ENCODE measurements at places on chromosomes 7 and 10. TPM values are rescaled to one million over a fixed set of nuclear protein-coding genes. Genes with fewer than 3 reads are reported as not detected.

DNA sequence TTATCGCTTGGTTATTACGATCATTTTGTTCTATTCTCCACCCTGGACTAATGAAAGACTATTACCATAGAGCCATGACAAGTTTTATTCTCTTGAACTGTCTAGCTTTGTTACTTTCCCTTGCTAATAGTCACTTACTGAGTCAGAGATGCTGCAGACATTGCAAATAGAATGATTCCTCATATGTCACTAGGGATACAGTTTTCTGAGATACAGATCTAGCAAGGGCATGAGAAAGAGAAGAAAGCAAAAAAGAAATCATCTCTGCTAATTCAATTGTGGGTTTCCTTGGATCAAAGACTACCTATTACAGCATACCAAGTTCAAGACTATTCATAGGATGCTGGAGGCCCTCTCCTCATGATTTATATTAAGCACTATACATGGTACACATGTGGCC lies 204.3 kb downstream of the MBL2 start:
- no peak for DNase-seq
- no peaks in the 10 kb centered on the region for H3K4me1 ChIP-seq
- no peak overlapping the region for H3K27ac ChIP-seq

DNA sequence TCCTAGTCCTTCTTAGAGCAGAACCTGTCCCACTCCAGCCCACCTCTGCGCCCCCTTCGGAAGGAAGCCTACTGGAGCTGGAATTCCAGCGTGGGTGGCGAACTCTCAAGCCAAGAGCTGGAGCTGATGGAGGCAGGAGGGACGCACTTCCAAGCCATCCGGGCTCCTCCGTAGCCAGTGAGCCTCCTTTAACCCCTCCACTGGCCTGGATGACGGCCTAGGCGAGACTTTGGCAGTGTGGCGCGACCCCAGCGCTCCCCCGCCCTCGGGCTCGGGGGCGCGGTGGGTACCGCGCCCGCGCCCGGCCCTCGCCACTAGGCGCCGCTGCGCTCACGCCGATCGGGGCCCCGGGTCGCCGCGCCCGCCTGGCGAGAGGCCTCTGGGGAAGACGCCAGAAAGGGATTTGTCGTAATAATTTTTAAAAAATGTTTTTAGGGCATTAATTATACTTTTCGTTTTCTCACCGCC lies 5.1 kb upstream of the EMX2 start:
- H3K27me3 ChIP-seq, result peaks cover 93% of the 10 kb centered on the region
- H3K27ac ChIP-seq, result no peak overlapping the region
- peak; percentile 49 for DNase-seq
- peaks cover 12% of the 10 kb centered on the region for H3K4me1 ChIP-seq

The SUGCT gene
- 2.3 TPM for total RNA-seq

DNA sequence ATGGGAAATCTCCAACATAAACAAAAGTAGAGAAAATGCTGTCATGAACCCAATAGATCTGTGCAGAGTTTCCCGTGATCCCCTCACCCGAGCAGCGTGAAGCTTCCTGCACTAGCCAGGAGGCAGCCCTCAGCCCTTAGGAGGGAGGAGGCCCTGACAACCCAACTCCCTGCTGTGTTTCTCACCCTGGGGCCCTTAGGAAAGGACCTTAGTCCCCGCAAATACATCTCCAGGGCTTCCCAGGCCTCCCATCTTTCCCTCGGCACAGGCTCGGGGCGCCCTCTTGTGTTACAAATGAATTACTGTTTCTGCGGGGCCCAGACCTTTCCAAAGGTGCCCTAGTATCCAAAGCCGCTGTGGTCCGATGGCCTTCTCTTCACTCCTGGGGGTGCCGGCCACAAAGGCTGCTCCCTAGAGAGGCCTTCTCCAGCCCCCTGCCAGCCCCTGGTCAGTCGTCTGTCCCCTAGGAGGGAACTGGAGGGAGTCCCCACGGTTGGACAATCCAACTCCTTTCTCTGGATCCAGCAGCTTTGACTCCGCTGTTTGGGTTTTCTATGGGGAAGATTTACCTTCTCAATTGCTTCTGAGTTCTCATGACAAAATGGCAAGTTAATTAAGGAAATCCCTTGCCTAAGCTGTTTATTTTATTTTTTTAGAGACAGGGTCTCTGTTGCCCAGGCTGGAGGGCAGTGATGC lies 49.9 kb upstream of the SH2B2 start:
- peaks cover 3% of the 10 kb centered on the region for H3K36me3 ChIP-seq
- H3K4me3 ChIP-seq, result no peak overlapping the region
- no peak overlapping the region for H3K27ac ChIP-seq
- peak; percentile 30 for DNase-seq

The MSMB gene
- total RNA-seq, result not detected

- H3K27ac ChIP-seq, result no peak overlapping the region
- no peak for DNase-seq
- H3K4me3 ChIP-seq, result no peak overlapping the region
- peaks cover 60% of the 10 kb centered on the region for H3K36me3 ChIP-seq
- peaks cover 20% of the 10 kb centered on the region for H3K4me1 ChIP-seq
Observed at GRCh38 chr10:6236349-6237198, 33.8 kb downstream of the PFKFB3 start.

GRCh38 chr10:121294630-121295029 lies 303.6 kb downstream of the FGFR2 start:
- no peak overlapping the region for H3K27ac ChIP-seq
- DNase-seq, result no peak

DNA sequence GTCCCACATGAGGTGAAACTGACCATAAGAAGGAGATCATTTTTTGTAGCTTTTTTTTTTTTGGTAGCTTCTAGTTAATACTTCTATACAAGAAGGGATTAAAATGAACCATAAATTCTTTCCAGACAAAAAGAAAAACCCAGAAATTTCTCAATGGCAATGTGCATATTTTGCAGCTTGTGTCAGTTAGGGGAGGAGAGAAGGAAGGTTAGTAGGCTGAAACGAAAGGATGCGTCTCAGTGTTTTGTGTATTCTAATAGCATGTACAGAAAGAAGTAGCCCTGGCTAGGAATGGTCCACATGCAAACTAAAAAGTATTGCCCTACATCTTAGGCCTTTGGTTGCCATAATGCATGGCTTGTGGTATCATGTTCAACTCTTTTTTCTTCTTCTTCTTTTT lies 90.6 kb downstream of the CACNB2 start:
- no peaks in the 10 kb centered on the region for H3K27me3 ChIP-seq
- no peaks in the 10 kb centered on the region for H3K36me3 ChIP-seq
- no peak overlapping the region for H3K27ac ChIP-seq
- DNase-seq, result no peak
- no peaks in the 10 kb centered on the region for H3K4me1 ChIP-seq

GRCh38 chr7:4998910-4999309 lies 39.9 kb upstream of the MMD2 start:
- no peaks in the 10 kb centered on the region for H3K27me3 ChIP-seq
- peaks cover 14% of the 10 kb centered on the region for H3K4me1 ChIP-seq
- no peak for DNase-seq
- no peak overlapping the region for H3K4me3 ChIP-seq
- H3K36me3 ChIP-seq, result peaks cover 21% of the 10 kb centered on the region

GRCh38 chr7:148394582-148394981 lies 196.0 kb upstream of the C7orf33 start:
- no peaks in the 10 kb centered on the region for H3K36me3 ChIP-seq
- no peak overlapping the region for H3K27ac ChIP-seq
- no peak overlapping the region for H3K4me3 ChIP-seq
- peaks cover 37% of the 10 kb centered on the region for H3K27me3 ChIP-seq

The POLL gene
- total RNA-seq, result 28.6 TPM

DNA sequence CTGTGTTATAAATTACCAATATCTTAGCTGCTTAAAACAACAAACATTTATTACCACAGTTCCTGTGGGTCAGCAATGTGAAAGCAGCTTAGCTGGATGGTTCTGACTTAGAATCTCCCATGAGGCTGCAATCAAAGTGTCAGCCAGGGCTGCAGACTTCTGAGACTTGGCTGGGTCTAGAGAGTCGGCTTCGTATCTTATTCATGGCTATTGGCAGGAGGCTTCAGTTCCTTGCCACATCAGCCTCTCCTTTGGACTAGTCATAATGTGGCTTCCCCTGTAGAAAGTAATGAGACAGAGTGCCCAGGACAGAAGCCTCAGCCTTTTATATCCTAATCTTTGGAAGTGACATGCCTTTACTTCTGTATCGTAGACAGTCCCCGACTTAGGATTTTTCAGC lies 27.3 kb downstream of the RALA start:
- H3K27ac ChIP-seq, result no peak overlapping the region
- no peak for DNase-seq
- H3K4me1 ChIP-seq, result peaks cover 41% of the 10 kb centered on the region
- H3K36me3 ChIP-seq, result peaks cover 37% of the 10 kb centered on the region
- H3K27me3 ChIP-seq, result no peaks in the 10 kb centered on the region

GRCh38 chr10:82811621-82812020 lies 936.6 kb downstream of the NRG3 start:
- no peaks in the 10 kb centered on the region for H3K36me3 ChIP-seq
- H3K4me1 ChIP-seq, result no peaks in the 10 kb centered on the region
- H3K27ac ChIP-seq, result no peak overlapping the region
- DNase-seq, result no peak
- no peak overlapping the region for H3K4me3 ChIP-seq

DNA sequence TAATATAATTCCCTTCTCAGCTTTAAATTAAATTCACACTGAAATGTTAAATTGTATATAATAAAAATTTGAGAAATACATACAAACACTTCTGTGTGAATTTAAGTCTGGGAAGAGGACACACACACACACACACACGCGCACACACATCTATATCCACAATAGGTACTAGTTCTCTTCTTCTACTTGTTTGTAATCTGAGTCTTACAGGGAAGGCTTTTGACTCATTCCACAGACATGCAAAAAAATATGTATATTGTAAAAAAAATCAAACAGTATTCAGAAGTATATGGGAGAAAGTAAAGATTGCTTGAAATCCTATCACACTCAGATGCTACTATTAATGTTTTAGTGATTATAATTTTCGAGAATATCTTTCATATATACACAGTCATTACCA lies 276.2 kb downstream of the MDFIC start:
- no peak overlapping the region for H3K4me3 ChIP-seq
- H3K27ac ChIP-seq, result no peak overlapping the region
- no peaks in the 10 kb centered on the region for H3K36me3 ChIP-seq
- no peak for DNase-seq

The FFAR4 gene
- total RNA-seq, result not detected

The CEP55 gene
- 52.0 TPM for total RNA-seq

GRCh38 chr10:132420469-132420980 lies 23.5 kb downstream of the PWWP2B start:
- H3K4me3 ChIP-seq, result no peak overlapping the region
- H3K27me3 ChIP-seq, result no peaks in the 10 kb centered on the region
- DNase-seq, result no peak
- H3K27ac ChIP-seq, result peak overlapping the region; percentile 62
- H3K36me3 ChIP-seq, result no peaks in the 10 kb centered on the region

The FAM25G gene
- not detected for total RNA-seq

DNA sequence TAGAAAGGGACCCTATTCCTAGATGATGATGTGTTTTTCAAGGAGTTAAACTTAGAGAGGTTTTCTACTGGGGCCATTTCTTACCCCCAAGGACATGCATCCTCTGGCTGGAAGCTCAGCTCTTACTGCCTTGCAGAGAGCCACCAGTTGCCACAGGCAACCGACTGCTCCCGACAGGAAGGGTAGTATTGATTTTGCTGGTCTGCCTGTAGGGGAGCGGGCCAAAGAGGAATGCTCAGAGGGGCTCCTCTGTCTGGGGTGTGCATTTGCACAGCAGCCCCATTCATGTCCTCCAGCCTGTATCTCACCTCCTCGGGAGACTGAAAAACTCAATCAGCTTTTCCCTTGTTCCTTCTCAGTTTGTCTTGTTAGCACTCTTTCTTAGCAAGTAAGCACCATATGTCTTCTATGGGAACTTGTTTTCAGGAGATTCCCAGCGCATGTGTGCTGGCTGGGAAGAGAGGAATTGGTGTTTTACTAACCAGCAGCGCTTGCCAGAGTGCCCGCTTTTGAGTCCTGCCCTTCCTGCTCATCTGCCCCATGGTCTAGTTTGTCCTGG lies 739.0 kb upstream of the GALNT17 start:
- H3K27me3 ChIP-seq, result no peaks in the 10 kb centered on the region
- H3K4me1 ChIP-seq, result no peaks in the 10 kb centered on the region
- no peak overlapping the region for H3K4me3 ChIP-seq
- no peak for DNase-seq
- H3K36me3 ChIP-seq, result no peaks in the 10 kb centered on the region

The FANK1 gene
- 0.92 TPM for total RNA-seq

GRCh38 chr10:26384600-26384999 lies 53.5 kb upstream of the APBB1IP start:
- H3K4me1 ChIP-seq, result peaks cover 3% of the 10 kb centered on the region
- no peak for DNase-seq
- H3K27me3 ChIP-seq, result no peaks in the 10 kb centered on the region
- no peak overlapping the region for H3K4me3 ChIP-seq

- H3K27ac ChIP-seq, result no peak overlapping the region
- DNase-seq, result no peak
- no peak overlapping the region for H3K4me3 ChIP-seq
- H3K36me3 ChIP-seq, result peaks cover 62% of the 10 kb centered on the region
- H3K4me1 ChIP-seq, result peaks cover 20% of the 10 kb centered on the region
Observed at GRCh38 chr7:148835854-148836253, 48.2 kb downstream of the EZH2 start.

GRCh38 chr7:23469961-23470250 lies 385 bp downstream of the IGF2BP3 start:
- H3K27ac ChIP-seq, result peak overlapping the region; percentile 48
- H3K27me3 ChIP-seq, result peaks cover 84% of the 10 kb centered on the region
- peaks cover 1% of the 10 kb centered on the region for H3K36me3 ChIP-seq
- peak overlapping the region; percentile 86 for H3K4me3 ChIP-seq
- DNase-seq, result no peak

The SEMA3E gene
- total RNA-seq, result not detected

The INTS15 gene
- total RNA-seq, result 35.0 TPM

DNA sequence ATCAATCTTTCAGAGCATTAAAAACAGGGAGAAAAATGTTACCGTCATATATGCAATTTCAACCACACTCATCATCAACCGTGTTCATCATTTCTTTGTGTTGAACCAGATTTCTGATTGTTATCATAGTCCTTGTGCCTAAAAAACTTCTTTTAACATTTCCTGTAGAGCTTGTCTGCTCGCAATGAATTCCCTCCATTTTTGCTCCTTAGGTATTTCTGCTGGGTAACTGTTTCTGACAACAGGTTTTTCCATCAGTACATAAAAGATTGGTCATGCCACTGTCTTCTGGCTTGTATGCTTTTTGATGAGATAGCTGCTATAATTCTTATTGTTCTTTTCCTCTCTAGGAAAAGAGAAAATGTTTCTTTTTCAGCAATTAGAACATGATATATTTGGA lies 8.6 kb upstream of the RBM33 start:
- H3K36me3 ChIP-seq, result peaks cover 17% of the 10 kb centered on the region
- no peak overlapping the region for H3K4me3 ChIP-seq
- H3K27ac ChIP-seq, result no peak overlapping the region

GRCh38 chr10:104424719-104425118 lies 71.1 kb downstream of the CFAP58 start:
- DNase-seq, result no peak
- H3K27ac ChIP-seq, result no peak overlapping the region
- no peaks in the 10 kb centered on the region for H3K27me3 ChIP-seq
- H3K4me3 ChIP-seq, result no peak overlapping the region
- H3K4me1 ChIP-seq, result no peaks in the 10 kb centered on the region
- no peaks in the 10 kb centered on the region for H3K36me3 ChIP-seq

The NEBL gene
- 0.82 TPM for total RNA-seq

GRCh38 chr7:17556247-17556956 lies 257.9 kb downstream of the AHR start:
- no peaks in the 10 kb centered on the region for H3K4me1 ChIP-seq
- no peak overlapping the region for H3K27ac ChIP-seq
- H3K27me3 ChIP-seq, result peaks cover 9% of the 10 kb centered on the region
- H3K4me3 ChIP-seq, result no peak overlapping the region
- H3K36me3 ChIP-seq, result no peaks in the 10 kb centered on the region
